ENCODE measurements at places on chromosomes 7 and 10.
A peak's percentile ranks its signal among the peaks of the same experiment; 100 is the strongest.

- DNase-seq, result no peak
Observed at GRCh38 chr7:3937605-3938004, 636.6 kb downstream of the SDK1 start.

DNA sequence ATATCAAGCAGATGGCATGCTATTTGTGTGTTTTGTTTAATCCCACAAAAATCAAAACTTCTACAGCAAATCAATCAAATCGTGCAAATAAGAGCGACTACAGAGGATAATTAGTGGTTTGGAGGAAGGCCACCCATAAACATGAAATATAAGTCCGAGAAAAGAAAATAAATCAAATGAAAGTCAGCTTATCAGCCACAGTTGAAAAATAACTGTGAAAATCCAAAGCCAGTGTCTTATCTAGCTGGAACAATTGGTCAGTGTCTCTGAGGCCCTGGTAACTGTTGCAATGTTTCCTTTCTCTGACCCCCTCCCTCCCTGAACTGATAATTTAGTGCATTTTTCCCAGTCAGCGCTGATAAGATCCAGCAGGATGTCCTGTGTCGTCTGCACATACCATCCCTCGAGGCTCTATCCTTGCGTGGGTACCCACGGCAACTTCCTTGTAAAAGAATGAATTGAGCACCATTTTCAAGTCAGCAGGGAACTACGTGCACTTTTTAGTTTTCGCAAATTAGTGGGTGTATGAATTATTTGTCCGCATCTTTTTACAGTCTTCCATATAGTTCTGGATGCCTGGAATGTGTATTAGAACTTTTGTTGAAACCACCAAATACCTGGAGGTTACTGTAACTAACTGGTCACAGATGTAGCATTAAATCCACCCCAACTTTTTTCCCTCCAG is 10.8 kb upstream of the JCAD start:
- no peak for DNase-seq

GRCh38 chr7:49790209-49790608 is 16.8 kb downstream of the VWC2 start:
- DNase-seq, result no peak

DNA sequence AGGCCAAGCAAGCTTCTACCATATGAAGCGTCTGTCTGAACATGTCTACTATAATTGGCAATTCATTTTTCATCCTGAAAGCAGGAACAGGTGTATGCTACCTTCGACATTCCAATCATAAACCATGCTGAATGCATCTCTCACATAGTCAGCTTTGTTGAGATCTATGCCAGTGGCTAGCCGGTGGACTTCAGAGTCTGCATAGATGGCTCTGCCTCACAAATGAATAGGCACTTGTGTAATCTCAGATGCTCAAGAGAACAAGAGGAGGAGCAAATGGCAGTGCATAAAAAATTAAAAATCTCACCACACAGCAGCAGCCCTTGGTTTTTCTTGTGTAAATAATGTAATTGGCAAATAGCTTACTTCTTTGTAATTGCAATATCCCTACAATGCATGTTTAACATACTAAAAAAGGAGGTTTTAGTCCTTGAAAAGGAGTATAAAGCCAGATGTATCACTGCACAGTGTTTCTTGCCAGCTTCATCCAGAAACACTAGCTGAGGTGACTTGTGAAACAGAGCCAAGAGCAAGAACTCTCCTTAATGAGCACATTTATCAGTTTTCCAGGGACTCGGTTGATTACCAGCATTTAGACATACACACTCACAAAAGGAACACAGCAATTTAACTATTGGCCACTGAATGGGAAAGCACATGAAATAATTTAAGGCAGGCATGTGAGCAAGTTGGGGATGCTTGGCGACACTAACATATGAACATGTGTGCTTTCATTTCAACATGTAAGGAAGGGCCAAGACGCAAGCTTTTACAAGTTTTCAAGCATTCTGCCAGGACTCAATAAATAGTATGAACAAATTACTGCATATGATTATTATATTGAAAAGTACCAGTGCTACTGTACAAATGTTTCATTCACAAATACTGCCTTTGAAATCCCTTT is 249.9 kb upstream of the PLXNA4 start:
- DNase-seq, result no peak

DNA sequence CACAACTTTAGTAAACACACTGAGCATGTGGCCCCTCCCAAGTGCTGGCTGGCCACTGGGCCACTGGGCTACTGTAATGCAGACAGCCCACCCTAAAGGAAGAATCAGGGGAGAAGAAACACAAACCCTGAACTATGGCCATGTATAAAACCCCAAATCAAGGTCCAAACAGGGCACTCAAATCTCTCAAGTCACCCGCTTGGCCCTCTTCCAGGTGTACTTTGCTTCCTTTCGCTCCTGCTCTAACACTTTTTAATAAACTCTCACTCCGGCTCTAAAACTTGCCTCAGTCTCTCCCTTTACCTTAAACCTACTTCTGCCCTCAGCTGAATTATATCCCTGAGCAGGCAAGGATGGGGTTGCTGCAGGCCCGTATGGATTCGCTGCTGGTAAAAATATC is 72.6 kb downstream of the TPK1 start:
- no peak for DNase-seq

GRCh38 chr7:11473220-11473619 is 358.8 kb downstream of the THSD7A start:
- no peak for DNase-seq

DNA sequence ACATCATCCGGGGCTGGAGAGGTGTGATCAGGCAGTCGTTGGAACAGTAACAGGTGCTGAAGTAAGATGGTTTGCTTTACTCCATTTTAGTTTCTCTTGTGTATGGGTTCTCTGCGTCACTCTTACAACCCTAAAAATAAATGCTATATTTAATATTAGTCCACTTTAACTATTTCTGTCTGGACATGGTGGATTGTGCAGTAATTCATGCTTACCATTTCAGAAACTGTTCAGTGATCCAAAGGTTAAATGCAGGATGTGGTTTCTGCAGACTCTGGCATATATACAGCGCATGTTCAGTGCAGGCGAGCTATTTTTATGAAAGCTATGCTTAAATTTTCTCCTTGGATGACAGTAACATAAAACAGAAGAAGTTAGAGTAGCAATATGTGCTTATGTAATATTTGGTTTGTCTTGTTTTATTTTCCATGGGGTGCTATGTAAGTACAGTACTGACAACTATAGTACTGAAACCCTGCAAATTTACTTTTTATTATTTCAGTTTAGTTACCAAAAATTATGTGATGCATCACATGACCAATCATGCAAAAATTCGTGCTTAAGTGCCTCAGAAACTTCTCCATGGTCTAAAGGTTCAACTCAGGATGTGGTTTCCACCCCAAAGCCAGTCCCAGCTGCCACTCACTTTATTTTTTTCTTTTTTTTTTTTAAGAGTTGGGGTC is 46.6 kb upstream of the GRID1 start:
- no peak for DNase-seq

DNA sequence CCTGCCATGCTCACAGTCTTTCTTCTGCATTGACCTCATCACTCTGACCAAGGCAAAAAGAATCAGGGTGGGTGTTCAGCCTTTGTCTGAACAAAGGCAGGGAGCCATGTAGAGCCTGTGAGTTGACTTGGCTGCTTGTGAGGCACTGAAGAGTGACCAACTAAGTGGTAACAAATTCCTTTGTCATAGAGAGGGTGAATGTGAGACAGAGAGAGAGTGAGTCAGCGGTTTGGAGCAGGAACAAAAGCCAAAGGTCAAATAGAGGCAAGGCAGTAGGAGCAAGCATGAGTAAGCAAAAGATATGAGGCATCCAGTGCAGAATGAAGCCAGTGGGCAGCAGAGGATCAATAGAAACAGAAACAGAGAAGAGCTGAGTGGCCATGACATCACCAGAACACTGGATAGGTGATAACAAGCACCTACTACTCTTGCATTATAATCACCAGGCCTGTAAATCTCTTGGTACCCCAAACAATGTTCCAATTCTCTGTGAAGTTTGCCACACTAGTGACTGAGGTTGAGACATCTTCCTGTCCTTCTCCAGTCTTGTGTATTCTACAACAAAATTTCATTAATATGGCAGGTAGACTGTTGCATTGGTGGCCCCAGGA is 116.2 kb upstream of the LAMB4 start:
- DNase-seq, result peak; percentile 70

DNA sequence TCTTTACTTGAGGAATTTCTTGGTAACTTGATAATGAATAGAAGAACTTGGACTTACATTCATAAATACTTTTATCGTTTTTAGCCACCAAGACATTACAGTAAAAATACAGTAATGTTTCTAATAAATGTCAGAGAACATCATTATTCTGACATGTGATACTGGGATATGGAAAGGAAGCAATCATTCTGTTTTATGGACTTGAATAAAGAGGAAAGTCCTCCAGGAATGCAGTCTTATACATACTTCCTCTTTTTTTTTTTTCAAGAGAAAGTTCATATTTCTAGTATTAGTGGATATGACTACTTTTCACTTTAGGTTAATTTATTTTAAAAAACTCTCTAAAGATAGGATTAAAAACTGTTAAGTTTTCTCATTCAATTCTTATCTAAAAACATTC is 220.0 kb upstream of the SEMA3C start:
- no peak for DNase-seq

DNA sequence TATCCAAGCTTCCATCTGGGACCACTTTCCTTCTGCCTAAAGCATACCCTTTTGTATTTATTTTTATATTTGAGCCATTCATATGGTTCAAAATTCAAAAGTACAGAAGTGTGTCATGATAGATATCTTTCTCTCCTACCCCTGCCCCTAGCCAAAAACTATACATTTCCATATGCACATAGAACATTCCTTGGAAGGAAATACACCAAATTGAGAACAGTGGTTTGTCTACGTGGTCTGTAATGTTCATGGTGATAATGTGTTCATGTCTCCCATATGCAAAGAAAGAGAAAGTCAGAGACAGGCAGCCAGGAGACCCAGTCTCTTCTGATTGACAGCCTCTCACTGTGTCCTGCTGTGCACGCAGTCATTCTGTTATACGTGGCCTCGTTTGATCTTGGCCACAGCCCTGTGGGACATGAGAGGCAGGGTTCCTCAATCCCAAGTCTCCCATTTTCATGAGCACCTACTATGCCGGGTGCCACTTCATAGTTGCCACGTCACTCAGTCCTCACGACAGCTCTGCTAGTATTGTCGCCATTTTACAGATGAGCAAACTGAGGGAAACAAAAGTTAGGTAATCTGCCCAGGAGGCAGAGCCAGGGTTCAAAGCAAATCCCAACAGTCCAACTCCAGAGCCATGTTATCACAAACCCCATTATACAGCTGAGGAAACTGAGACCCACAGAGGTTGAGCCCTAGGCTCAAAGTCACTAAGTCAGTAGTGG is 8.0 kb upstream of the CDH23 start:
- no peak for DNase-seq

DNA sequence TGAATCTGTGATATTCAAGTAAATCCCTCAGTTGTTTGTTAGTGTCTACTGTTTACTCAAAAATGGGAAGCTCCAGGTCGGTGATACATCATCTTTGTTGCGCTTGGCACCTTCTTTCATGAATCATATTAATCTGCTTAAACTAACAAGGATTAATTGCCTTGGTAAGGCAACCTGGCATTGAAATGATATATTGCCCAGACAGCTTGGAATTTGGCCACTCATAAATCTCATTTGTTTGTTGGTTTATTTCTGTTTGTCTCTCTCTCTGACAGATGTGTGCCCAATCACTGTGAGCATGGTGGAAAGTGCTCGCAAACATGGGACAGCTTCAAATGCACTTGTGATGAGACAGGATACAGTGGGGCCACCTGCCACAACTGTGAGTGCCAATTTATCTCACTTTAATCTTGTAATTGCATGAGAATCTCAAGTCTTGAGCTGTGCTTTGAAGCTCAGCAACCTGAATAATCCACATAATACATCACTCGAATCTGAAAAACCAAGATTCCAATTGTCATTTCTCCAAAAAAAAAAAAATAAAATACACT is 1104.8 kb upstream of the C7orf33 start:
- DNase-seq, result no peak

- DNase-seq, result no peak
Observed at GRCh38 chr7:22447762-22448161, 52.2 kb downstream of the STEAP1B start.

GRCh38 chr10:78658645-78659597 is 409.8 kb upstream of the ZMIZ1 start:
- no peak for DNase-seq

DNA sequence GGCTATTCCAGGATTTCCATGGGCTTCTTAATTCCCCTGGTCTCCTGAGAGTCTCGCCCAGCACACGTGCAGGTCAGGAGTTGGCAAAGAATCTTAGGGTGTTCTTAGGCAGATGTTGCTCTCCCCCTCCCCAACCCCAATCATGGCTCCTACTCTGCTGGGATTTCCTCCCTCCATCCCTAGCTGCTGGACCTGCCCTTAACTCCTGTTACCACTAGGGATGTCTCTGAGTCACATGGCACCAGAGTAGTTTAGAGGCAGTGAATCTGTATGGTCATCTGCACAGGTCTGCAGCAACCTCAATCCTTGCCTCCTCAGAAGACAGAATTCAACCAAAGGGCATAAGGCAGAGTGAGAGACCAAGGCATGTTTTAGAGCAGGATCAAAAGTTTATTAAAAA is 51.8 kb upstream of the CHST3 start:
- DNase-seq, result peak; percentile 45

- no peak for DNase-seq
Observed at GRCh38 chr10:98224996-98225395, 43.0 kb downstream of the LOXL4 start.

- DNase-seq, result no peak
Observed at GRCh38 chr10:107340326-107340725, 175.8 kb upstream of the SORCS1 start.

GRCh38 chr10:31937371-31937770 is 8.7 kb upstream of the ARHGAP12 start:
- DNase-seq, result no peak

DNA sequence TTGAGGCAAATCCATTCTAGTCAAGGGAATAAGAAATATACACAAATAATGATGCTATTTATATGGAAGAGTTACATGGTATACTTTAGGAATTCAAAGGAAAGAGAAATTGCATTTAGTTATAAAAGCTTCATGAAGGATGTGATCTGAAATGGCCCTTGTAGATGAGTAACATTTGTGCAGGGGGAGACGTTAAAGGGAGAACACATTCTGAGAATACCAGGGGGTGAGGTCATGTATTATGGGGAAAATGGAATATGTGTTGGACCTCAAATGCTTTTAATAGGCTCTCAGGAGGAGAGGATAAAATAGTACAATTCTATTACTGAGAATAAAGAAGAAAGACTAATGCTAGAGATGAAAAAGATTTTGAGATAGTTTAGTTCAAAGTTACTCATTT is 122.5 kb upstream of the NOBOX start:
- no peak for DNase-seq

- no peak for DNase-seq
Observed at GRCh38 chr7:1676550-1677078, 6.5 kb downstream of the ELFN1 start.

DNA sequence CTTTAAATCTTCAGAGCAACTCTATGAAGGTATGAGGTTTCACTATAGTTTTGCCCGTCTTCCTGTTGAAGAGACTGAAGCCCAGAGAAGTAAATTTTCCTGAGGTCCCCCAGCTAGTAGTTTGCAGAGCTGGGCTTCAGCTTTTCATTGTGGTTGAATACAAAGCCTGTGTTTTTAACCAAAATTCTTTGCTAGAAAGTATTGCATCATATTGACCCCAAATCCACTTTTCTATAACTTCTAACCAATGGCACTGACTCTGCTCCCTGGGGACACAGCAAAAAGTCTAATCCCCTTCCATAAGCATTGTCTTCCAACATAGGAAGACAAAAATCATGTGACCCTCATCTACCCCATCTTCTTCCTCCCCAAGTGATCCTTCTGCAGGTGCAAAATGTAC is 93.0 kb downstream of the KCNMA1 start:
- no peak for DNase-seq

- DNase-seq, result no peak
Observed at GRCh38 chr7:136179851-136180721, 202.9 kb upstream of the MTPN start.

Data from urothelium cell line (cell line).